ENCODE measurements at places on chromosomes 12 and 14.

DNA sequence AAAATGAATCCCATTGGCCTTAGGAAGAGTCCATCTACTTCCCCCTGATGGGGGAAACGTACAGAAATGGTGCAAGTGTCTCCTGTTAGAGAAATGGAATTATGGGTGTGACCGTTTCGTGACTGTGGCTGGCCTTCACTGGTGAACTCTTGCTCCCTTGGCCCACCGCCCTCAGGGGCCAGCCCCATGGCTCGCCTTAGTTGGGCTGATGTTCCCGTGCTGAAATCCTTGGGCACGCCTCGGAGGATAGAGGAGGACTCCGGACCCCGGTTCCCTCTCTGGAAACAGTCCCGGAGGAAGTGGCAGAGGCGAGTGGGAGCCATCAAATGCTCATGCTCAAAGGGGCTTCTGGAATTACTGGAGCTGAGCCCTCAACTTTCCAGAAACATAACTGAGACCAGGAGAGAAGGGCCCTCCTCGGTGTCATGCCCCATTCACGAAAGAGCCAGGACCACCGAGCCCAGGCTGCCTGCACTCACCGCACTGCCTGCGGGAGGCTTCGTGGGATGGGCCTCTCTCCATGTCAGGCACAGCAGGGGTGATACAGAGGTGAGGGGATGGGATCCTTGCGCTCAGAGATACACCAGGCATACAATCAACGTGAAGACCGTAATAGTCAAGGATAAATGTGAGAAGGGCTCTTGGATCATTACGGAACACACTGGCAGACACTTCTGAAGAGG lies 10.1 kb upstream of the CACNA2D4 start:
- peak; percentile 11 for DNase-seq

DNA sequence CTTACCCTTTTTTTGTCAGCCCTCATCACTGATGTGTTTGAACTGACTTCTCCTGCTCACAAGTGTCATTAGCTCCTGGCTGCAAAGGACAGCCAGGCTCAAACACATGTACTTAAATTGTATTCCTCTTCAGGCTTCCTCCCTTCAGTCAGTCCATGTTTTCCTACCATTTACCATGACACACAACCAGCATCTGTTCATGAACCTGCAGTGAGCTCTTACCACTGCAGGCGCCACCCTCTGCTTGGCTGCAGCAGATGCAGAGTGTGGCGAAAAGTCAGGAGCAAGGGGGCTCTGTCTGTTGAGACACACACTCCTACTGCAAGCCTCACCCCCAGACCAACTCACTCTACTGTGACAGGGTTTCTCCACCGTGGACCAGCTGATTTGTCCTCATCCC lies 70.2 kb downstream of the TSPAN11 start:
- DNase-seq, result no peak

GRCh38 chr14:75578102-75578785 lies at the start of gene FLVCR2:
TSS of gene FLVCR2 (plus strand) at chr14:75578620. CDS start at chr14:75578973, 353 bp downstream.
- peak; percentile 88 for DNase-seq

- no peak for DNase-seq
Observed at GRCh38 chr12:129467726-129468125, 436.1 kb downstream of the TMEM132D start.

GRCh38 chr12:131920902-131921840 lies 7.9 kb upstream of the PUS1 start:
- no peak for DNase-seq

DNA sequence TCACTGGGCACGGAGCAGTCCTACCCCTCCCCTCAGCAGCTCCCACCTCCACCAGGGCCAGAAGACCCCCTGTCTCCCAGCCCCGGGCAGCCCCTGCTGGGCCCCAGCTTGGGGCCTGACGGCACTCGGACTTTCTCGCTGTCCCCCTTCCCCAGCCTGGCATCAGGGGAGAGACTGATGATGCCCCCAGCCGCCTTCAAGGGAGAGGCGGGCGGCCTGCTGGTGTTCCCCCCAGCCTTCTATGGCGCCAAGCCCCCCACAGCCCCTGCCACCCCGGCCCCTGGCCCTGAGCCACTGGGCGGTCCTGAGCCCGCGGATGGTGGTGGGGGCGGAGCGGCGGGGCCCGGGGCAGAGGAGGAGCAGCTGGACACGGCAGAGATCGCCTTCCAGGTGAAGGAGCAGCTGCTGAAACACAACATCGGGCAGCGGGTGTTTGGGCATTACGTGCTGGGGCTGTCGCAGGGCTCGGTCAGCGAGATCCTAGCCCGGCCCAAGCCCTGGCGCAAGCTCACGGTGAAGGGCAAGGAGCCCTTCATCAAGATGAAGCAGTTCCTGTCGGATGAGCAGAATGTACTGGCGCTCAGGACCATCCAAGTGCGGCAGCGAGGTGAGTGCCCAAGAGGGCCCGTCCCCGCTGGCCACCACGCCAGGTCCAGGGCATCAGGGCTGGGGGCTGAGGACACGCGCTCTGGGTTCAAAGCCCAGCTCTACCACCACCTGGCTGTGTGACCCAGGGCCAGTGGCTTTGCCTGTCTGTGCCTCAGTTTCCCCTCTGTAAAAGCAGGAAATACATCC lies 58.6 kb downstream of the PHETA1 start:
- no peak for DNase-seq

DNA sequence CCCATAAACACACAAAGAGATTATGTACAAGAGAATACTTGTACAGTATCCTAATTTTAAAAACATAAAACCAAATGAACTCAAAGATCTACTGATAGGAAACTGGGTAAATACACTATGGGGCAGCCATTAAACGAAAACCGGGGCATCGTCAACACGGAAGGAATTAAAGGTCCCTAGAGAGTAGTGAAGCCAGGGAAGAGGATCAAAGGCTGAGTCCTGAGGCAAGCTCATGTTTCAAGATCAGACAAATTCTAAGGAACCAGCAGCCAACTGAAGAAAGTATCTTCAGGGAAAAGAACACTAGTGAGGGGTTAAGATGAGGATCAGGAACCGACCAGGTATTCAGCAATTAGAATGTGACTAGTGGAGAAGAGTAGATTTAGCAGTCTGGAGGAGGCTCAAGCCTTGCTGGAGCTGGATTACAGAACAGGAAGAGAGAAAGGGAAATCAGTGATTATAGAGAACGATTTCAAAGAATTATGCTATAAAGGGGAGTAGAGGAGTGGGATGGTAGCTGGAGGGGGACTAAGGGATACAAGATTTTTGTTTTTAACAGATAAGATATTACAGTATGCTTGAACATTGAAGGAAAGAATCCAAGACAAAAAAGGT lies 23.7 kb downstream of the SEL1L start:
- no peak for DNase-seq

DNA sequence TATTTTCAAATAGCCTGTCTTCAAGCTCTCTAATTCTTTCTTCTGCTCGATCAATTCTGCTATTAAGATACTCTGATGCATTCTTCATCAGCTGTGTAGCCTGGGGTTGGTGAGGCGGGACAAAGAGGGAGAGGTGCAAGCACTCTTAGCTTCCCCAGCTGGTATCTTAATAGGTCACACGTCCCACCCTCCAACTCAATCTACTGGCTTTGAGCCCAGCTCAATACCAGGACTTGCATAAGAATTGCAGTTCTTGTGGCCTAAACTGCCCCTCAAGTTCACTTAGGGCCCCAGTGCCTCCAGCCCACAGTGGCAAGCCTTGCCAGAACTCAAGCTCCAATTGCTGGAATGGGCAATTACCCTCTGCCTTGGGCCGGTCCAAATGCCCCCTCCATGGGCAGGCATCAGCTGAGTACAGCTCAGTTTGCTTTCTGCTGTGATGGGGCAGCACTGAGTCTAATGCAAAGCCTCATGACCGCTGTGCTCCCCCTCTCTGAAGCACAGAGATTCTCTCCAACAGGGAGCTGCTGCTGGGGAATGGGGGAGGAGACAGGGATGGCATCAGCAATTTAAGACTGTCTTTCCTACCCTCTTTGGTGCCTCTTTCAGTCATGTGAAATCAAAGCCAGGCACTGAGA lies 5.6 kb upstream of the SPATA7 start:
- DNase-seq, result no peak

- DNase-seq, result no peak
Observed at GRCh38 chr12:28050606-28051005, 78.1 kb upstream of the PTHLH start.

DNA sequence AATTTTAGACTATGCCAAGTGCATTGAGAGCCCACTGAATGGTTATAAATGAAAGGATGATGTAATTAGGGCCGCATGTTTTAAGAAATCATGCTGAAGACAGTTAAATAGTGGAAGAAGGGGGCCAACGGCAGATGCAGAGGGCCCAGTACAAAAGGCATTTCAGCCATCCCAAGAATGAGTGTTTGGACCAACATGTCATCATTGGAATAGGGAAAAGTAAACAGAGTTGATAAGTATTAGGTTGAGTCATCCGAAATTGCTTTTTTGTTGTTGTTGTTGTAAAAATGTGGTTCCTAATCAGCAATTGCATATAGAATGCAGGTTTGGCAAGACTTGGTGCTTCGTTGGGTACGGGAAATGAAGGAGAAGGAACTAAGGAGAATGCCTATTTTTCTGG lies 29.5 kb downstream of the BMP4 start:
- DNase-seq, result no peak

- DNase-seq, result peak; percentile 86
Observed at GRCh38 chr12:105226219-105226618, 9.8 kb downstream of the APPL2 start.

Measured in femur (tissue), 1 donor.